Activated CD8-positive, alpha-beta memory T cell treated with anti-CD3 and anti-CD28 coated beads for 48 hours (primary cell): ENCODE measurements at places on chromosomes 3 and 15.

GRCh38 chr15:59644756-59645155 is 12.6 kb downstream of the GTF2A2 start:
- no peak for DNase-seq

- no peak for DNase-seq
Observed at GRCh38 chr3:159899166-159899565, 89.5 kb upstream of the IL12A start.

DNA sequence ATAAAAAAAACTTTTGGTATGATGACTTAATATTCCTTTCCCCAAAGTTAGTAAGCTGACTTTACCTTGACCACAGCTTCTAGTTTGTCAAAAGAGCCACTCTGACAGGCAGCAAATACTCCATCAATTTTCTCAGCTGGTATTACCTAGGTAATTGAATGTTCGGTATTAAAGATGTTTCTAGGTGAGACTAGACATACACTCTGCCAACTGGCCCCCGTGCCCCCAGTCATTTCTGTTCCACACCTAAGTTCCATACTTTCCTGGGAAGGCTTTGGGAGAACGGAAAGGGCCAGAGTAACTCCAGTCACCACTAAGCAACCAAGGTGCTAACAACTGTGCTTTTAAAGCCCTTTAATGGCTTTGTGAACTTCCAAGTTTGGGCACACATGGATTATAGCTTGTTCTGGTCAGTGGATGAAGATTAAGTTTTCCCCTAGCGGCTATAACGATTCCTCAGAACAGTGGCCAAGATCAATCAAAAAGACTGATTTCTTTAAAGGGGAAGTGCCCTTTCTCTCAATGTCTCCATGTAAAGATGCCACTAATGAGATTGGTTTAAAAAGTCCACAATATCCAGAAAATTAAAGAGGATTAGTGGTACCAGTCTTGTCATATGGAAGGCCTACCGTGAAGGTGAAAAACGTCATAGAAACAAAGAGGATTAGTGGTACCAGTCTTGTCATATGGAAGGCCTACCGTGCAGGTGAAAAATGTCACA is 7.0 kb downstream of the EIF4A2 start:
- no peak for DNase-seq

GRCh38 chr3:133460809-133461208 is 61.0 kb downstream of the BFSP2 start:
- DNase-seq = no peak

DNA sequence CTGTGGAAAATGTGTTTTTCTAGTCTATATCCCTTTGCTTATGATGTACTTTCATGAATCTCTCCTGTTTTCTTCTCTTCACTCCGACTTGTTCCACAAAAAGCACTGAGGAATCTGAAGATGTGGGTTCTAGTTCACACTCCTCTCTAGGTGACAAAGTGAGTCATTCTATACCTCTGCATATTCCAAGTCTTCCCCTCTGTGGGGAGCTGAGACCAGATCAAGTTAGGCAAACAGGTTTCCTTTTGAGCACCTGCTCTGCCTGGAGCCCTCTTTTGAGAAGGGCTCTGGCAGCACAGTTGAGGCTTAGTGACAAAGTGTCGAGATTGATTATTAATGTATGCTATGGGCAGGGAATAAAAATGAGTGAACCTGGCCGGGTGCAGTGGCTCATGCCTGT is 82.4 kb upstream of the VGLL4 start:
- no peak for DNase-seq

DNA sequence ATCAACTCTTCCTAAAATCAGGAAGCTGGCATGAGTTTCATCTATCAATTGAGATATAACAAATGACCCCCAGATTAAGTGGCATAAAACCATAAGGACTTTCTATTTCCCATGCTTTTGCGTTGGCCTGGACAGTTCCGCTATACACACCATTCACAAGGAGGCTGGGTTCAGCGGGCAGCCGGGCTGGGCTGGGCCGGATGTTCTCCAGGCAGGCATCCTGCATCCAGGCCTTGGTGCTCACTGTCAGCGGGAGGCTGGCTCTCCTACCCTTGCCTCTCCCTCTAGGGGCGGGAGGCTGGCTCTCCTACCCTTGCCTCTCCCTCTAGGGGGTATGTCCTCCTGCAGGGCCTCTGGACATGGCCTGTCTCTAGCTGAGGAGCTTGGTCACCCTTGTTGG is 266.0 kb upstream of the ARRDC4 start:
- DNase-seq = no peak

DNA sequence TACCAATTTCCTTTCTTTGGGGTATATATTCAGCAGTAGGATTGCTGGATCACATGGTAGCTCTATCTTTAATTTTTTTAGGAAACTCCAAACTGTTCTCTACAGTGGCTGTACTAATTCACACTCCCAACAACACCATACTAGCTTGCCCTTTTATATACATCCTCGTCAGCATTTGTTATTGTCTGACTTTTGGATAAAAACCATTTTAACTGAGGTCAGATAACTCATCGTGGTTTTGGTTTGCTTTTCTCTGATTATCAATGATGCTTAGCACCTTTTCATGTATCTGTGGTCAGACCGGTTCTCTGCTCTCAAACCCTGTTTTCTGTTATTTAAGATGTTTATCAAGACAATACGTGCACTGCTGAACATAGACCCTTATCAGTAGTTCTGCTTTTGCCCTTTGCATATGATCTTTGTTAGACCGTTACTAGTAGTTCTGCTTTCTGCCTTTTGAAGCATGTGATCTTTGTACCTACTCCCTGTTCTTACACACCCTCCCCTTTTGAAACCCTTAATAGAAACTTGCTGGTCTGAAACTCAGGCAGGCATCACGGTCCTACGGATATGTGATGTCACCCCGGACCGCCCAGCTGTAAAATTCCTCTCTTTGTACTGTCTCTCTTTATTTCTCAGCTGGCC is 474.3 kb downstream of the RSL24D1 start:
- no peak for DNase-seq

GRCh38 chr3:53813876-53814275 is 32.3 kb downstream of the CHDH start:
- no peak for DNase-seq

GRCh38 chr3:97510795-97511194 is 253.8 kb upstream of the ARL6 start:
- no peak for DNase-seq

GRCh38 chr3:142274908-142275307 is 49.5 kb upstream of the GK5 start:
- no peak for DNase-seq

DNA sequence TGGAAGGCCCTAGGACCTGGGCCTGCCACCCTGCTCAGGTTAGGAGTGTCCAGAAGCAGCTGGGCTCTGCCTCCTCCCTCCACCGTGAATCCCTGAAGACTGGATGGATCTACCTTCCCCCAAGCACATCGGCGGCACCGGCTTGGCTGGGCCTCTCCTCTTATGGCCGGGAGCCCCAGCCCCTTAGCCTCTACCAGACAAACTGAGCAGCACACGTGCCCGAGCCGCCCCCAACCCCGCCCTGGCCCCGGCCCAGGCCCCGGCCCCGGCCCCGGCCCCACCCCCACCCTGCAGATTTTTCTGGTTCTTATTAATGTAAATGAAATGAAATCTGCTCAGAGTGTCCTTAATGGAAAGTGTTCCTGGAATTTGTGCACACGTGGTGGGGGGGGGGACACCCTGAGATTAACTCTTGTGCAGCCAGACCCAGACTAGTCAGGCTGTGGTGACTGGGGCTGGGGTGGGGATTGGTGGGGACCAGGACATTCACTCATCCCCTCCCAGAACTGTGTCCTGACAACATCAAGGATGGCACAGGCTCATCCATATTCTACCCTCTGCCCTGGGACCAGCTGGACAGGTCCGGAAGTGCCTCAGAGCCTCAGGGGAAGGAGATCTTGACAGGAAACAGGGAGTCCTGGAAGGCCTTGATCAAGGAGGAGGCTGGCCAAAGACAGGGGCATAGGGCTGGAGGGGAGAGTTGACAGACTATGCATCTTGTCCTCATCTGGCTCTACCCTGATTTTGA is 30.9 kb upstream of the SEMA3F start:
- DNase-seq = no peak

DNA sequence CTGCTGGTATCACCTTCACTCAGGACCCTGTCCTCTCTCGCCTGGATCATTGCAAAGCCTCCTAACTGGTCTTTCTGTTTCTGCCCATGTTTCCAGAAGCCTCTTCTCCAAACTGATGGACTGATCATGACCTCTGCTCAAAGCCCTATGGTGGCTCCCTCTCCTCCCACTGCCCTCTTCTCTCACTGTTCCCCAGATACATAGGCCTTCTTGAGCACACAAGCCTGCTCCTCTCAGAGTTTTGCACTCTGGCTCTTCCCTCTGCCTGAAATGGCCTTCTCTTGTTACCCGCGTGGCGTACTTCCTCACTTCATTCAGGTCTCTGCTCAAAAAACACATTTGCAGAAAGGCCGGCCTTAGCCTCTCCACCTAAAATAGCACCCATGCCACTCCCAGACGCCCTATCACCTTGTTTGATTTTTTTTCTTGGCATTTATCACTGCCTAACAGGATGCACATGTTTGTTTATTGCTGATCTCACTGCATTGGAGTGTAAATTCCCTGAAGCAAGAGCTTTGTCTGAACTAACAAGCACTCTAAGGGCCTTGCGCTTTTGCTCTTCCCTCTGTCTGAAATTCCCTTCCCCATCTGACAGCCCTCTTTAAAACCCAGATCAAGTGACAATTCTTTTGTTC is 1.4 kb upstream of the ETFA start:
- no peak for DNase-seq

DNA sequence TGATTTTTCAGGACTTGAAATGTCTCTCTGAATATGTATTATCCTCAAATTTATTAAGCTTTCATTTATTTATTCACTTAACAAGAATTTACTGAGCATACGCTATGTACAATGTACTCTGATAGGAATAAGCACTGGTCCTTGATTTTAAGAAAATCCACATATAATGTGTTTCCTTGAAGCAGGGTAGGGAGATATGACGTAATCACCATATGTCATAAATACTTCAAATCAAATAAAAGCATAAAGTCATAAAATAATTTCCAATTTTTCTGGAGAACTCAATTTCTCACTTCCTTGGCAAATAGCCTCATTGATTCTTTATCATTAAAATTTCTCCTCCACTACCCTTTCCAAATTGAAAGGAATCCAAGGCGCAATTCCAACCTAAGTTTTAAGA is 177.8 kb upstream of the GAP43 start:
- no peak for DNase-seq

DNA sequence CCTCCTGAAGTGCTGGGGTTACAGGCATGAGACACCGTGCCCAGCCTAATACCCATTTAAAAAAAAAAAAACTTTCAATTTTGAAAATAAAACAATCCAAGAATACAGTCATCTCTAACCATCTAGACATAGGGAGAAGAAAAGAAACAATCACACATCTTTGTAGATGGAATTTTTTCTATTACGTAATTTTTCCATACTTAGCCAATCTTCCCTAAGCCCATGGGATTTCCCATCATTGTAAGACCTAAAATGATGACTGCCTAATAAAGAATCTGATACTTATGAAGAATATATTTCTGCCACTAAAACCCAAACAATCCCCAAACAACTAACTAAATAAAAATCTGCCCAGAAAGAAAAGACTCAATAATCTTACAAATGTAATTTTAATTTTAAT is 88.7 kb downstream of the CBLB start:
- no peak for DNase-seq

DNA sequence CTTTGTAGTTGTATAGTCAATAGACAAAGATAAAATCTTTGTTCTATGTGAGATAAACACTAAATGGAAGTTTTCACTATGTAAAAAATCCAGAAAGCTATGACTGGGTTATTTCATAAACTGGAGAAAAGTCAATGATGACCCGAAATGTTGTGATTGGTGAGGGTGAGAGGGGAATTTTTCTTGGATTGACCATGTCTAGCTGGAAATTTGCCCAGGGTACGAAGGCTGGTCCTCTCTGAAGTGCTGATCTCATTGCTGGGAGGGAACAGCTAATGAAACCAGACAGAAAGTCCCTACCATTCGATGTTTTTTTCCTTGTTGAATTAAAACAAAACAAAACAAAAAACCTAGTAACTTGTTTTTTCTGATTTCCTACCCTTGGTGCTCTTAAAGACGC is 14.3 kb downstream of the TPRG1 start:
- DNase-seq = no peak

- DNase-seq = no peak
Observed at GRCh38 chr15:98901434-98902072, 106.0 kb downstream of the PGPEP1L start.

DNA sequence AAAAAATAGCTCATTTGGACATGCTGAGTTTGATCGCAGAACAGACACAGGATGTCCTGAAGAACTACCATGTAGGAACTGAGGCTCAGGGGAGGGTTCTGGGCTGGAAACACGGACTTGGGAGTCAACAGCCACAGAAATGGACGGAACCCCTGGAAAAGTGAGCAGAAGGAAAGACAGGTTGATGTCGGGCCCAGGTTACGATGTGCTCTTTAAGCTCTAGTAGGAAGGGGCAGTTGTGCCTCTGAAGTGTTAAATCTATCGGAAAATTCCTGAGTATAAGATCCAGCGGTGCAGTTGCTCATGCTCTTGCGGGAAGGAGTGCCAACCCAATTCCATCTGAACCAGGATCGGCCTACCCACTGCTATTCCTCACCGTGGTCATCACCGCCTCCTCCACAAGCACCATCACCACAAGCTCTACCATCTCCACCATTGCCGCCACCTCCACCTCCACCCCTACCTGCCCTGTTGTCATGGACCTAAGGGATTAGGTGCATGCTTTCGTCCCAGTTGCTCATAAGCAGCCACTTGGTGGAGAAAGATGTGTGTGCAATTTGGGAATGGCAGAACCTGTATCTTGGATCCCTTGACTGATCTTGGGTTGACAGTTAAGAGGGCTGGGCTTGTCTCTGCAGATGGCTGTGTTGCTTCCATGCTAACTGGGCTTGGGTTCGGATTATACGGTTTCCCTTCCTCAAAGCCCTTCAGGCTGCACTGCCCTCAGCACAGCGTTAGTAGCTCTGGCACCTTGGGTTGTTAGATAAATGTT is 108.5 kb downstream of the ASB7 start:
- no peak for DNase-seq

DNA sequence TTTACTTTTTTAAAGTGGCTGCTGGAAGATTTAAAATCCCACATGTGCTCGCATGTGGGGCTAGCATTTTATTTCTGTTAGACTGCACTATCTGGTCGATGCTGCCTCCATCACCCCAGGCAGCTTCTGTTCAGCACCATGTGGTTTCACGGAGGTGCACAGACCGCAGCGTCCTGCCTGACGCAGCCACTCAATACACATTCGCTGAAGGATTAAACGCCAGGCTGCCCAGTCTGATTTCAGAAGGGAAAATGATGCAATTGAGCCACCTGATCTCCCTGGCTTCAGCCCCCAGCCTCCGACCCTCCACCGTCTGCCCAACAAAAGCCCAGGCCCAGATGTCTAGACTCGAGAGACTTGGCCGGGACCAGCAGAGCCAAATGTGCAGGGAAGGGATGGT is 84.5 kb downstream of the MEGF11 start:
- DNase-seq = no peak

- no peak for DNase-seq
Observed at GRCh38 chr3:164407111-164407510, 671.2 kb downstream of the SI start.

DNA sequence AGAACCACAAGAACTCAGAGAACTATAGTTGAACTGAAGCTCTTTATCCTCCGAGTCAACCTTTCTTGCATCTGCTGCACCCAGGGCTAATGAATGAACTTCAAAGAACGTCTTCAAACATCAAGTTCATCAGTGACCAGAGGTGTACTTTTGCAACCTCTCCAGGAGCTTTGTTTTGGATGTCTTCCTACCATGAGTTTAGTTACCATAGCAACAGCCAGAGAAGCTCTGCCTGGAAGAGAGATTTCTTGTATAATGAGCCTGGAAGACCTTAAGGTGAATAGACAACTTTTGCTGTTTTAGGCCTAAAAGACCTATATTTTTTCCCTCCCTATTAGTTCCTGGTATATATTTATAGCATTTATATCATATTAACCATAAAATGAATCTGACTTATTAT is 9.1 kb downstream of the ACTC1 start:
- no peak for DNase-seq
